ENCODE measurements at places on chromosomes 11 and 22. TPM values are rescaled to one million over a fixed set of nuclear protein-coding genes. Genes with fewer than 3 reads are reported as not detected.

GRCh38 chr22:24951942-24952836 lies at the start of gene KIAA1671:
TSS of gene KIAA1671 (plus strand) at chr22:24952716. CDS start at chr22:25028000, 75,284 bp downstream.
- DNase-seq: peak; percentile 95

- DNase-seq: no peak
Observed at GRCh38 chr11:128361451-128362020, 225.8 kb downstream of the ETS1 start.

DNA sequence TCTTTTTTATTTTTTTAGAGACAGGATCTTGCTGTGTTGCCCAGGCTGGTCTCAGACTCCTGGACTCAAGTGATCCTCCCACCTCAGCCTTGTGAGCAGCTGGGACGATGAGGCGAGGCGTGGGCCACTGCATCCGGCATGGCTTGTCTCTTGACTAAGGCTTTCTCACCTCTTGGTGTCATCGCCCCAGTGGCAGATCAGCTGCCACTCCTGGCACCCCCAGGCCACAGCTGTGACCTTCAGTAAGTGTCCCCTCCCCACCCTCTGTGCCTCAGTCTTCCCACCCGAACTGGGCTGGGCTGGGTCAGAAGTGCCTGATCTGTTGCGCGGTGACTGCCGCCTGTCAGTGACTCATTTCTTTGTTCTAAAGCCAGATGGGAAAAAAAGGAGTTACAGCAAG lies 3.6 kb downstream of the SYNGR1 start:
- no peak for DNase-seq

DNA sequence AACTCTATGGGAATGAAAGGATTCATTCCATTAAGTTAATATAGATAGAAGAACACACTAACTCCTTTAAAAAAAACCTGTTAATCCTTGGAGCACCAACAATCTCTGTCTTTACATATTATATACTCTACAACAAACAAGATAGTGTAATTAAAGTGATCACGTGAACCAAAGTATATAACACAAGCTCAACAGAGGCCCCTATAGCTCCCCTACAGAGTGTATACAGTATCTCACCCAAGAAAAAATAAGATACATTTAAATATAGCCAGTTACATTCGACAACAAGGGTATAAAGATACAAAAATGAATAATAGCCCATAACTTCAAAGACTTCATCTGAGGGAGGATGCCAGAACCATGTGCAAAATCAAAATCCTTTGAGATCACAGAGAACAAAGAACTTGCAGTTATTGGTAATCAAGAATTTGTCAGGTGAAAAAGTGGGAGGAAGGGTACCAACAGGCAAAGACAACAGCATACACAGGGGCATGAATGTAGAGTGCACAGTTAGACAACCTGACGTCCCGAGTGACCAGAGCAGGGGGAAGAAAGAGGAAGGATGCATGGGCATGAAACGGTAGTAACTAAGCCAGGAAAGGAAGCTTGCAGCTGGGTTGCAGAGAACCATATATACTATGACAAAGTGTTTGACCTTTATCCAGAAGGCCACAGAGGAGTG lies 4.7 kb downstream of the FCHSD2 start:
- DNase-seq: no peak

- no peak for DNase-seq
Observed at GRCh38 chr11:1696608-1697570, at the start of gene KRTAP5-6. TSS of gene KRTAP5-6 (plus strand) at chr11:1697195. CDS start at chr11:1697246, 51 bp downstream.

DNA sequence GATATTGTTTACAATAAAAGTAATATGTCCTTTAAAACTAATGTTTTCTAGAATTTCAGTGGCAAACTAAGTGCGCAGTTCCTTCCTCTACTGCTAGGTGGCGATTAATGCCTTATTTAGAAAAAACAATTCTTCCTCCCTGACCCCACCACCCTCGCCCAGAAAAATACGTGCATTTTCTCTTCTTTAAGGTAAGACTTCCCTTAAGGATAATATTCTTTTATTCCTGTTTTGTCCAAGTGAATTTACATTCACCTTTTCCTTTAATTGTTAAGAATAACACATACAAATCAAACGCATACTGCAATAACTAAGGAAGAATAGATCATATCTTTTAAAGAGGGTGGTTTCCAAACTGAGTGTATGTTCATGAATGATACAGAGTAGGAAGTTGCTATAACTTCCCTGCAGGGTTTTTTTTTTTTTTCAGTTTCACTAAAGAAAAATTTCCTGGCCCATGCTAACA lies 17.0 kb upstream of the PSMA1 start:
- DNase-seq: peak; percentile 26

Gene SLC1A2
- 2.4 TPM for total RNA-seq

Gene MYRF
- total RNA-seq: 3.5 TPM

Gene OR51E1
- not detected for total RNA-seq

Gene RIC3
- total RNA-seq: 9.1 TPM

Gene RAB1B
- 114 TPM for total RNA-seq

Gene GAL3ST3
- 9.7 TPM for total RNA-seq

All from neural crest cell (in vitro differentiated cells).